ENCODE measurements at places on chromosomes 7 and 10.

- no peak for DNase-seq
These were observed 21.9 kb upstream of the TBRG4 start for GRCh38 chr7:45133352-45133751.

DNA sequence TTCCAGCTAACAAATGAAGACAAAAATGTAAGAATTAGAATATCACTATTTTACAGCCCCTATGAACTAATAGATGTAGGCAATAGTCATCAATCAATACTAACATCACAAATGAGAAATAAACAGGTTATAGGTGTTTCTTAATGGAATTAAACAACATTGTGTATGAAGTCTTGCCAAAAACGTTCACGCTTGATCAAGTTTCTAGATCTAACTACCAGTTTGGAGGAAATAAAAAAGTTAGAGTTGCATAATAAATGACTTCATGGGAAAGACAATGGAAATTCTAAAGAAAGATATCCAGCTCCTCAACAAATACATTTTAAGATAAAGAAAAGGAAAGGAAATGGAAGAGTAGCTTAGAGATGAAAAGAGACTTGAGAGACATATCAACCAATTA, 19.7 kb downstream of the TAC1 start:
- DNase-seq, result no peak

DNA sequence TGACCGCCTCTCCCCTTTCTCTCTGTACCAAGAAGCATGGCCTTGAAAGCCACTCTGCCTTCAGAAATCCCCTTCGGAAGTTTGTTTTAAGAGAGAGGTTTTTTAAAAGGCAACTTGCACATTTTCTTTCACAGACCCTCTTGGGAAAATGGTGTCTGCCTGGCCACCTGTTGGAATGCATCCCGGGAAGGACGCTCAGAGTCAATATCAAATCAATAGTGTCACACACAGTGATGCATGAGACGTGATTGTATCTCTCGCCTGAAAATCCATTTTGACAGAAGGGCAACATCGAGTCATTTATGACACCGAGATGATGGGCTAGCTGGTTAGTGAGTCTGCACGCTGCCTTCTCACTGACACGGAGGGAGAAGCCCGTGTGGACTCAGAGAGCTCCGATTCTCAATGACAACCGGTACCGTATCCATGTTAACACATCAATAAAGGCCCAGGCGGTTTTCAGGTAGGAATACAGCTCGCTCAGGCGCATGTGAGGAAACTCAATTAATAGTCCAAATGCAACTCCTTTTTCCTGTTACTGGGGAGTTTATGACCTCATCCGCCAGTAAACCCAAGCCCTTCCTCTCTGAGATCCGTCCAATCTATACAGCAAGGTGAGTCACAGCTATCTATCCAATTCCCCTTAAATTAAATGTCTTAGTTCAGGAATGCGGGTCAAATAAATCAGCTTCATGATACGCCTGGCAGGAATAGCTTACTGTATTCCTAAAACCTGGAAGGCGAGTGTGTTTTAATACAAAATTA, 621.5 kb upstream of the MKI67 start:
- no peak for DNase-seq

- no peak for DNase-seq
These were observed 394.2 kb downstream of the LRMDA start for GRCh38 chr10:75825661-75826060.

GRCh38 chr7:2325162-2325561, 10.9 kb upstream of the SNX8 start:
- DNase-seq, result no peak

DNA sequence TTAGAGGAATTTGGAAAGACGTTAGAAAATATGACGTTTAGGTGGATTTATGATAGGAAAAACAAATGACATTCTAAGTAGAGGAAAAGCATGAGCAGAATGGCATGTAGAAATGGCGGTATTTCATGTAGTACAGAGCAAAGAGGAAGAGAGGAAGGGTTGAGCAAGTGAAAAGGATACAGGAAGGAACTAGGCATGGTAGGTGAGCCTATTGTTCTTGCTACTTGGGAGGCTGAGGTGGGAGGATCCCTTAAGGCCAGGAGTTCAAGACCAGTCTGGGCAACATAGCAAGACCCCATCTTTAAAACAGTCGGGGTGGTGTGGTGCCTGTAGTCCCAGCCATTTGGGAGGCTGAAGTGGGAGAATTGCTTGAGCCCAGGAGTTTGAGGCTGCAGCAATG, 1.2 kb downstream of the GTPBP10 start:
- no peak for DNase-seq

DNA sequence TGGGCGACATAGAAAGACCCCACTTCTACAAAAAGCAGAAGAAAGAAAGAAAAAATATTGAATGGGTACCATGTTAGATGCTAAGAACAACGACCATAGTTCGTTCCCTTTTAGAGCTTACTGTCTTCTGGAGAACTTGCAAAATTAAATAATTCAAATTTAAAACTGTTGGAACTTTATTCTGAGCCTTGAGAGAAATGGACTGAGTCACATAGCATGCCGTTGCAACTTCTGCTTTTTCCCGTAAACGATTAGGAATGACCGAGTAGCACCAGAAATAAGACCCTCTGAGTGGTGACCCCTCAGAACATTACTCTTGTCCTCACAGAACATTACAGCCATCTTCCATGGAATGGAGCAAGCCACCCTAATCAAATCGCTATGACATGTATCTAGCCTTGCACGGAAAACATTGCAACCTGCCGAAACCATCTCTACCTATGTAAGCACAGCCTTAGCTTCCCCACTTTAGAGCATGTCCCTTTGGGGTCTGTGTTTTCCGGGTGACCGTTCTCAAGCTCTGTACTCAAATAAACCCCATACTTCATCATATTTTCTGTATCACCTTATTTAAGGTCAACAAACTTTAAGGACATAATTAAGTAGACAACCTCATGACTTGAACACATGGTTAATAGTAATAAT, 179.1 kb downstream of the PRKCQ start:
- no peak for DNase-seq

DNA sequence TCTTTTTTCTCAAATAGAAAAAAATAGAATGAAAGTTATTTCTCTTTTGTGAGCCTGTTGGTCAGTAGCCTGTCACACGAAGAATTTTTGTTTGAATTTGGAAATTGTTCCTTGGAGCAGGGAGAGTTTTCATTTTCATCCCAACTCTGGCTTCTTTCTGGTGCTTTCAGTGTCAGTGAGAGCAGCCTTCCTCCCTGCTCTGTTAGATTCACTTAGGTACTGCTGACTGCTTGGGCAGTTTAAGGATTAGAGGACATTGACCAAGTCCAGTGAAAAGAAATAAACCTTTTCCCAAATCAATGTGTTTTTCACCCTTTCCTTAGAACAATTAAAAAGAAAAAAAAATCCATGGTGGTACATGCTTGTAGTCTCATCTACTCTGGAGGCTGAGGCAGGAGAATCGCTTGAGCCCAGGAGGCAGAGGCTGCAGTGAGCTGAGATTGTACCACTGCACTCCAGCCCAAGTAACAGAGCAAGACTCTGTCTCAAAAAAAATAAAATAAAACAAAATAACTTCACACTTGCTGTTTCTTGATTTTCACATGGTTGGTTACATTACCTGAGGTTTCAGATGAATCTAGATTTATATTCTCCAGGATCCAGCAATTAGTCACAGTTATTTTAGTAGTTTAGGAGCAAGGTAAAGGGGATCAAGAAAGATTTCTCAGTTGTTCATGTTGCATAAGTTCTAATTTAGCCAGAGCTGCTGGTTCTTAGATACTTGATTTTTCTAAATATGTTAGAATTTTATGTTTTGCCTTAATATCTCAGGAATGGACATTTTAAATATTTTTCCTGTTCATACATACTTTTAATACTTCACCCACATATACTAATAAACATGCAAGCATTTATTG, 63.1 kb downstream of the ZNRF2 start:
- no peak for DNase-seq

GRCh38 chr10:119446441-119447277, 95.9 kb downstream of the RGS10 start:
- no peak for DNase-seq

DNA sequence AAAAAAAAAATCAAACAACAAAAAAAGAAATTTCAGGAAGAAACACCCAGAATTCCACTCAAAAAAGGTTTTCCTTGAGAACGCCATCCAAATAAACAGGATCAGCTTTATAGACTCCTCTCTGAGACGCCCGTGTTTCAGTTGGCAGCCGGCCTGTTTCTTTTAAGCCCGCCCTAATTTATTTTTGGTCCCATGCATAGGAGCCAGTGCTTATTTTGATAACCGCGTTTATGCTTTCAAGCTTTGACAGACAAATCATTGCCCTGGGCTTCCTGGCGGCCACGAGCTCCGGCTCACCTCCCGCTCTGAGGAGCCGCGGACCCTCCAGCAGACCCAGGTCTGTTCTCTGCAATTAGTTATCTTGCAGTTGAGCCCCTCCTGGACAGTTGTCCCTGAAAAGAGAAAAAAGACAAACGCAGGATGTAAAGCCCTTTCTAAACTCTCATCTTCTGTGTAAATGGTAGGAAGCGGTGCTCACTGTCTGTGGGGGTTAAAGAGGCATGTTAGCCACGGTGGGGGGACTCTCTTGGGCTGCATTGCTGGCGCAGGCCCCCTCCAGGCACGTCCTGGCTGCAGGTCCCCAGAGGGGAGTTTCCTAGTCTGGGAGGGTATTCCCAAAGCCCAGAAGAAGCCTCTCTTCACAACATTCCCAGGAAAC, 22.2 kb upstream of the UNCX start:
- DNase-seq, result no peak

DNA sequence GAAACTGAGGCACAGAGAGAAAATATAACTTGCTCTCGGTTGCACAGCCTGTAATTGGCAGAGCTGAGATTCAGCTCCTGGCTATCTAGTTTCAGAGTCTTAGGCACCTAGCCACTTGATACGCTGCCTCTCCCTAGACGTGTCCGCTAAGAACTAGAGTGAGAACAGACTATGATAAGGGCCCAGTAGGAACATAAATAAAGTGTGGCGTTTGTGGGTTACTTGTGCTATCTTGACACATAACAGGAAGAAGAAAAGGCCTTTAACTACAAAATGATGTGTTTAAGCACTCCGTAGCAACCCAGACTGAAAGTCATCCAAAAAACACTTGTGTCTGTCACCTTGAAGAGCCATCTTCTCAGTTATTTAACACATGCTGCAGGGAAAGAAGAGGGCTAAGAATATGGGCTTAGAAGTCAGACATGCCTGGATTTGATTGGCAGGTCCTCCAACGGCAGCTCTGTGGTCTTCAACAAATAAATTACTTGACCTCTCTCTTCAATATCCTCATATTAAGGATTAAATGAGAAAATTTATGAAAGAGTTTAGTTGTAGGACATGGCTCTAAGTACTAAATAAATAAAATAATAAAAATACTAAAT, 96.2 kb downstream of the SGMS1 start:
- DNase-seq, result no peak

DNA sequence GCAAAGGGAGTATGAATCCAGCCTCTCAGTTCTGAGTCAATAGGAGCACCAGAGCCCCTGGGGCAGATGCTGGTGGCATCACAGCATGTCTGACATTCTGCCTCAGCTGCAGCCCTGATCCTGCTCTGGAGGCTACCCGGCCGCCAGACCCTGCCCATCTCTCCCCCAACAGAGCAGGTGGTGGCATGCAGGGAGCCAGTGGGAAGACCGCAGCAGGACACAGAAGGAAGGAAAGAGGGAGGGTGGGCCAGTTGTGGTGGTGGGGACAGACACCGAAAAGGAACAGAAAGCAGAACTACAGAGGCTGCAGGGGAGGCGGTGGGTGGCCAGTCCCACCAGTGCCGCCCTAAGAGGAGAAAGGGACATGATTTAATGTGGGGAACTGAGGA, 35.3 kb downstream of the BLNK start:
- no peak for DNase-seq

GRCh38 chr10:52517012-52517411, 202.9 kb downstream of the DKK1 start:
- no peak for DNase-seq

DNA sequence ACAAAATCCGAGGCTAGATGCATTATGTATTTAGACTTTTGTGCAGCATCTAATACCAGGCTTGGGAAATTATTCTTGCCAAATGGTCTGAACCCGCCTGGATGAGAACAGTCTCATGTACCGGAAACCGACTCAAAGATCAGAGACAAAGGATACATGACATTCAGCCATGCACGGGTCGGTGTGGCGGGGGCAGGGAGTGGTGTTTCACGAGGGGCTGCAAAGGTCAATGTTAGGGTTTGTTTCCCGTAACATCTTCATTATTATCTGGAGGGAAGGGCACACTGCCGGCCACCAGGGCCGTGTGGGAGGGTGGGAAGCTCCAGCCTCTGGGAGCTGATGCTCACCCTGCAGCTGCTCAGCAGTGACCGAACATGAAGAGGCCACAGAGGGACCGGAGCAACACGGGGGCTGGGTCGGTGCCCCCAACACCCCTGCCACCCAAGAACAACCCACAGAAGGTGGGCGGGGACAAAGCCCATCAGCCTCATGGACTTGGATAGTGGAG, 23.1 kb downstream of the CNPY1 start:
- DNase-seq, result no peak

DNA sequence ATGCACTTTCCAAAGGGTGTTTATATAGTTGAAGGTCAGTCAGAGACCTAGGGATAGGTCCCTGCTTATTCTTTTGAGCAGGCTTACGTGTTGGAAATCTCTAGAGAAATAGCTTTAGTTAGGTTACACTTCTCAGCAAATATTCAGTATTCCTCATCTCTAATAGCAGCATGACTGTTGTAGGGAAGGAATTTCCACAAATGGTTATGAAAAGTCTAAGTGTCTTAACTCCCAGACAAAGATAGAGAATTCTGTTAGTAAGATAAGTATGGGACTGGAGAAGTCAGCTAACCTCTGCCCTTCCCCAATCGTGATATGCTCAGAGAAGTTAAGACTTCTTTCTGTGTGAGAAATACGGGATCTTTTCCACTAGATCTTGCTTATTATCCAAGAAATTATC, 16.5 kb downstream of the SGPL1 start:
- no peak for DNase-seq

DNA sequence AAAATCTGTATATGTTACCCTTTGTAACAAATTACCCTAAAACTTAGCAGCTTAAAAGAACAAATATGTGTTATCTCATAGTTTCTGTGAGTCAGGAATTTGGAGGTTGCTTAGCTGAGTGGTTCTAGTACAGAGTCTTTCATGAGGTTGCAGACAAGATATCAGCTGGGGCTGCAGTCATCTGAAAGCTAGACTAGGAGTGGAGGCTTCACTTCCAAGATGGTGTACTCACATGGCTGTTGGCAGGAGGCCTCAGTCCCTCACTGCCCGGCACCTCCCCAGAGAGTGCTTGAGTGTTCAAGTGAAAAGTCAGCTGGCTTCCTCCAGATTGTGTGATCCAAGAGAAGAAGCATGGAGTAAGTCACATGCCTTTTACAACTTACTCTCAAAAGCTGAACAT, 16.9 kb upstream of the GGCT start:
- no peak for DNase-seq
